Activated CD4-positive, alpha-beta T cell treated with anti-CD3 and anti-CD28 coated beads for 1 hour (primary cell): ENCODE measurements at places on chromosomes 6 and 20.

DNA sequence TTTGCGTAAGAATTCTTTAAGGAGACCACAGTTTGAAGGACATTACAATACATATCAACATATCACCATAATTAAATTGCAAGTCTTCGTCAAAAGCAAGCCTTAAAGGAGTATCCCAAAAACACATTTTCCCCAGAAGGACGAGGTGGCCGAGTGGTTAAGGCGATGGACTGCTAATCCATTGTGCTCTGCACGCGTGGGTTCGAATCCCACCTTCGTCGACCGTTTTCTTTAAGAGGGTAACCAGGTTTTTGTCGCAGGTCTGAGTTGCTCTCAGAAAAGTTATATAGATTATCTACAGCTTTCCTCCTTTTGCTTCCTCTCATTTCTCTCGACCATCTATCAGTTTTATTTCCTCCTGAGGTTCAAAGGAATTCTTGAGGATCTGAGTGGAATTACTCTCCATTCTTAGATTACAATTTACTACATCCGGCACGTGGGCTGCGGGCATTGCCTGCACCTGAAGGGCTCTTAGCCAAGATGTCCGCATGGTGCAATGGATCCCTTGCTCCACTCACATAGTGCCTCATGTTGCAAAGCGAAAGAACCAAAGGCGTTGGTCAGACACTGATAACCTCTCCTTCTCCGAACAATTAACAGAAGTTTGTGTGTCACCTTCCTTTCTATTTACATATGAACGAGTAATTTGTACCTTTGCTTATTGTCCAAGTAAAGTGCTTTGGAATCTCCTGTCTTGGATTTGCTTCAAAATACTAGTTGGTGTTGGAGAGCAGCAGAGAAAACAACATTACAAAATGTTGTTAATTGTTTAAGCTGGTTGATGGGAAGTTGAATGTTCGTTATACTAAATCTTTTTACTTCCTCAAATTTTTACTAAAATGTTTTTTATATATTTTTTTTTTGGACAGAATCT, 14.0 kb downstream of the POM121L2 start:
- DNase-seq: no peak

DNA sequence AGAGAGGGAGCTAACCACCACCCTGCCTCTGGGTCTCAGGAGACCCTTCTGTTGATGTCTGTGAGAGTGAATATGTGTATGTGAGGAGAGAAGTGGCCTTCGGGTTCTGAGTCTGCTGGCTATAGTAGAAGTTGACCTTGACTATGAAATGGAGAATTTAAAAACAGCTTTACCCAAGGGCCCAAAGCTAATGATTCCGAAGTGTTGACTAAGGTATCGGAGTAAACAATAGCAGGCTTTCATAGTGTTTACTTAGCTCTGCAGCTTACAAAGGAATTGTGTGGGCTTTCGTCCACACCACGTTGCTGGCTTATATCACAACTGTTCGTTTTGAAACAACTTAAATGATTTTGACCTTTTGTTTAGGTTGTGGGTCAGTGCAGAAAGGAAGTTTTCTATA, 126.5 kb upstream of the JAG1 start:
- DNase-seq: no peak

GRCh38 chr20:36017048-36017951, 48.9 kb downstream of the CNBD2 start:
- DNase-seq: no peak

- DNase-seq: no peak
Measured at GRCh38 chr6:7241709-7242645, 71.0 kb downstream of the SSR1 start.
